ENCODE measurements at places on chromosomes 16 and 17. TPM values are rescaled to one million over a fixed set of nuclear protein-coding genes. Genes with fewer than 3 reads are reported as not detected.

DNA sequence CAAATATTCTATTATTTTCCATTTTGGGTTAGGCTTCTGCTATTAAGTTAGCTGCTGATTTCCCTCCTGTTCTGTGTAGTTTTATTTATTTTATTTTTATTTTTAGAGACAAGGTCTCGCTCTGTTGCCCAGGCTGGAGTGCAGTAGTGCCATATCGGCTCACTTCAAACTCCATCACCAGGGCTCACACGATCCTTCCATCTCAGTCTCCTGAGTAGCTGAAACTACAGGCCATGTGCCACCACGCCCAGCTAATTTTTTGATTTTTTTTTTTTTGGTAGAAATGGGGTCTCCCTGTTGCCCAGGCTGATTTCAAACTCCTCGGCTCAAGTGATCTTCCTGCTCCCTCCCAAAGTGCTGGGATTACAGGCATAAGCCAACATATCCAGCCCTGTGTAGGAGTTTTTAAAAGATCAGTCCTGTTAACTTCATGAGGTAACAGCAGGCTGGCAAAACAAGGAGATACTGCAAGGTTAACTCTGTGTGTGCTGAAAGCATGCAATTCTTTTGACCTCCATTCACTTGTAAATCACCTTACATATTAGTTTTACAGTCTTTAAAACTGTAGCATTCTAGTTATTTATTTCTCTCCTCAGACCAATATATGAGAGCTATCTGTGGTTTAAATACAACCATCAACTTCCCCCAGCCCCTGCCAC lies 63.2 kb downstream of the SSH2 start:
- no peak for DNase-seq

GRCh38 chr16:79599837-79600637 lies 500 bp downstream of the MAF start:
- DNase-seq: no peak

DNA sequence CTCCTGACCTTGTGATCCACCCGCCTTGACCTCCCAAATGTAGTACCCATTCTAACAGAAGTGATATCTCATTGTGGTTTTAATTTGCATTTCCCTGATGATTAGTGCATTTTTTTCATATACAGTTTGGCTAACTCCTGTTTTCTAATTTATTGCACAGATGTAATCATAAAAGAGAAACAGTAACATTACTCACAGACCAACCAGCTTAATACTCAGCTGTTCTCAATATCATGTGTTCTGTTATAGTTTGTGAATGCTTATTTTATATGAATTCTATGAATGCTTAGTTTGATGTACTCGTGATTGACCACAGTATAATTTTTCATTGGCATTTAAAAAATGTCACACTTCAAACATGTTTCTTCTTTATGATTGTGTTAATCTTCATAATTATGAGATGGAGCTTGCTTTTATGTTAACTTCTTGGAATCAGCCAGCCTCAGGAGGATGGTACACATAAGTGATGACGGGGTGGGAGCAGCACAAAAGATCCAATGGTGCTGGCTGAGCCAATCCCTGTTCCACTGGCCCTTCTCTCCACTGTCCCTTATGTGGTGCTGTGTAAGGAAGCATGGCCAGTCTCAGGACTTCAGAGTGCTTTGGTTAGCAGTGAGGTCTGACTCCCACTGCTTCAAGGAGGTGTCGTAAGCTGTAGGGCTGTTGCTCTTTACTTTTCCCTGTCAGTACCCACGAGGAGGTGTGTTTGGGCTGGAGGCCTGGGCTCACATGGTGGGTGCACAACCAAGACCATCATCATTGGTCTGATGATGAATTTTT lies 191.0 kb downstream of the SPECC1 start:
- DNase-seq: no peak

DNA sequence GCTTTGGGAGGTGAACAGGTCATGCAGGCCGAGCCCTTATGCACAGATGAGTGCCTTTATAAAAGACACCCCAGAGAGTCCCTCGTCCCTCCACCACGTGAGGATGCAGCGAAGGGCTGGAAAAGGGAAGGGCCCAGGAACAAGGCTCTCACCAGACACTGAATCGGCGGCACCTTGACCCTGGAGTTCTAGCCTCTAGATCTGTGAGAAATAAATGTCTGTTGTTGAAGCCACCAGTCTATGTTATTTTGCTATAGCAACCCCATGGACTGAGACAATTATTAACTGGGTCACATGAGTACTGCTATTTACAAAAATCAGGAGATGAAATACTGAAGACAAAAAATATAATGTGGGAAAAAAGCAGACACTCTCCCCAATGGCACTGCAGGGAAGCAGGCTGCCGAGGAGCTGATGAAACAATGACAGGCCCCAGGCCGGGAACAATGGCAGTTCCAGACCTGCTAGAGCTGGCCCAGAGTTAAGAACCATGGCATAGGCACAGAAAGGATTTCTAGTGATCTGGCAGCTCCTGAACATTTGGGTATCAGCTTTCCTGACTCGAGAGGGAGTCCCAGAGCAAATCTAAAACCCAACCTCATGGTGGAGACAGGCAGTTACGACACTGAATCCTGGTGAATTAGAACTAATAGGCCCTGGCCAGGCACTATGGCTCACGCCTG lies 17.8 kb upstream of the GGA2 start:
- DNase-seq: no peak

DNA sequence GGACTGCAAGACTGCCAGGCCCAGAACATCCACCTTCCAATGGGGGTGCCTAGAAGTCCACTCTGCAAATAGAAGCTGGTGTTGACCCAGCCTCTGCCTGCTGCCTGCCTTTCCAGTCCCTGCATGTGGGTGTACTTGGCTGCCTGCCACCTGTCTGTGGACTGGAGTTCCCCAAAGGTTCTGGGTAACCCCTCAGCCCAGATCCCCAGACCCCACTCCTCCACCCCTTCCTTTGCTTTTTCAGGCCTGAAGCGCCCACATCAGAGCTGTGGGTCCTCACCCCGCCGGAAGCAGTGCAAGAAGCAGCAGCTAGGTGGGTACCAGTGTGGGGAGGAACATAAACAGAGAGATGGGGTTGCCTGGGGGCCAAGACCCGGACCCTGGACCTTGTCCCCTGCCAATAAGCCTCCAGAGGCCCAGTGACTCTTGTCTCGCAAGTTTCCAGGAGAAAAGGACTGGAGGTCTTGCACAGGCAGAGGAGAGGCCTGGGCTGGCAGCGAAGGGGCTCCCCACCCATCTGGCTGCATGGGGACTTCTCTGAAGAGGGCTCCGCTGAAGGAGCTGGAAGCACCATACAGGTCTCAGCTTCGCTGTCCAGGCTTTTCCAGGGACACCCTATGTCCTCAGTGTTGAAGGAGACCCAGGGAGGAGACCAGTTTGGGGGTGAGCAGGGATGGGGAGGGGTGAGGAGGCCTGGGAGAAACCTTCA lies 34.3 kb downstream of the NLRC5 start:
- DNase-seq: no peak

DNA sequence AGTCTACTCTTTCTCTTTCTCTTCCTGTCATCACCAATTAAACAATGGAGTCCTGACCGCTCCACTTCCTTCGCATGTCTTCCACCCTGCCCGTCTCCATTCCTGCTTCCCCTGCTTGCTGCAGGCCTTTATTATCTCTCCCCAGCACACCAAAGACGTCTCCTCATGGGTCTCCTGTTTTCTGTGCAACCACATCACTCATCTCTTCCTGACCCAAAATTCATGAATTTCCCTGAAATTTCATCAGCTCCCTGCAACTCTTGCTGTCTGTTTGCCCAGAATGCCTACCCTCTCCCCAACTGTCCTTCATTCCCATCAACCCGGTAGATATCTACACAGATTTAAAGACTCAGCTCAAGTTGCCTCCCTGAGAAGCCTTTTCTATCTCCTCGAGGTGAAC lies 76.7 kb upstream of the ALOX12 start:
- DNase-seq: no peak

- peak; percentile 22 for DNase-seq
These were observed 5.0 kb upstream of the CETP start for GRCh38 chr16:56956756-56957155.

- DNase-seq: no peak
These were observed 11.7 kb upstream of the CPPED1 start for GRCh38 chr16:12815361-12815760.

DNA sequence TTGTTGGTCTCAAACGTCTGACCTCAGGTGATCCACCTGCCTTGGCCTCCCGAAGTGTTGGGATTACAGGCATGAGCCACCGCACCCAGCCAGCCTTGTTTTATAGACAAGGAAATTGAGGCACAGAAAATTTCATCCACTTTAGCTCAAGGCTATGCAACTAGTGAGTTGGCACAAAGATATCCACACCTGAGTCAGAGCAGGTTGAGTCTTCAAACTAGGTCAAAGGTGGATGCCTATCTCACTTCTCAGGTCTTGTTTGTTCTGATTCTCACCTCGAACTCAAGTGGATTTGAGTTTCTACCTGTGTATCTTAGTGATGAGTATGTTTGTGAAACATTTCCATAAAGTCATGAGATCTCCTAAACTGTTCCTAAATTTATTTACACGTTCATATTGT lies 35.6 kb upstream of the GAS7 start:
- DNase-seq: no peak

- DNase-seq: no peak
These were observed 8.6 kb upstream of the NFATC3 start for GRCh38 chr16:68076560-68076959.

GRCh38 chr16:68236826-68237242 lies 907 bp upstream of the ESRP2 start:
- DNase-seq: no peak

DNA sequence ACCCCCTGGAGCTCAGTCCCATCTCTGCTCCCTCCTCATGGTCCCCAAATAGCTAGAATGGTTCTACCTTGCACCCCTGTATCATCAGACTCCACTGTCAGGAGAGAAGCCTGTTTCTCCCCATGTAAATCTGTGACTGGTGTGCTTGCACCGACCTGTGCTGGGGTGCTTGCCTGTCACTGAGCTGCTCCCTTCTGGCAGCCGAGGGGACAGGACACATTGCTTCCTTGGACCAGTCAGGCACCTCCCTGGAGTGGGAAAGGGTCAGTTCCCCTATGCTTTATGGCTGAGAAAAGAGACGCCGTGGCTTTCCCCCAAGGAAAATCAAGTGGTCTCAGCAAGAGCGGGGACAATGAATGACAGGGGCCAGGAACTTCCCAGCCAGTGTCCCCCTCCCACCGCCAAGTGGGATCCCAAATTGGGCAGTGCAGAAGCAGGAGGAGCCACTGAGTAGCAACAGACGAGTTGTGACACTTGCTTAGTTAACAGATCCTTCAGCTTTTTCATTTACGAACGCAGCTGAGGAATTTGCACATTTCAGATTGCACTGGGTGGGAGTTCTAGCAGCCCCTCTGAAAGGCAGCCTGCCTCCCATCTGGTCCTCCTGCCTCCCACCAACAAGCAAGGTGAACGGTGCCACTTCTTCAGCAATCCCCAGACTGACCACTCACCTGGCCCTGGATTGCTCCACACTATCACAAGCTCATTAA lies 156.4 kb downstream of the KATNIP start:
- peak; percentile 79 for DNase-seq

- DNase-seq: peak; percentile 47
These were observed 8.9 kb upstream of the RBFOX3 start for GRCh38 chr17:79619636-79620206.

DNA sequence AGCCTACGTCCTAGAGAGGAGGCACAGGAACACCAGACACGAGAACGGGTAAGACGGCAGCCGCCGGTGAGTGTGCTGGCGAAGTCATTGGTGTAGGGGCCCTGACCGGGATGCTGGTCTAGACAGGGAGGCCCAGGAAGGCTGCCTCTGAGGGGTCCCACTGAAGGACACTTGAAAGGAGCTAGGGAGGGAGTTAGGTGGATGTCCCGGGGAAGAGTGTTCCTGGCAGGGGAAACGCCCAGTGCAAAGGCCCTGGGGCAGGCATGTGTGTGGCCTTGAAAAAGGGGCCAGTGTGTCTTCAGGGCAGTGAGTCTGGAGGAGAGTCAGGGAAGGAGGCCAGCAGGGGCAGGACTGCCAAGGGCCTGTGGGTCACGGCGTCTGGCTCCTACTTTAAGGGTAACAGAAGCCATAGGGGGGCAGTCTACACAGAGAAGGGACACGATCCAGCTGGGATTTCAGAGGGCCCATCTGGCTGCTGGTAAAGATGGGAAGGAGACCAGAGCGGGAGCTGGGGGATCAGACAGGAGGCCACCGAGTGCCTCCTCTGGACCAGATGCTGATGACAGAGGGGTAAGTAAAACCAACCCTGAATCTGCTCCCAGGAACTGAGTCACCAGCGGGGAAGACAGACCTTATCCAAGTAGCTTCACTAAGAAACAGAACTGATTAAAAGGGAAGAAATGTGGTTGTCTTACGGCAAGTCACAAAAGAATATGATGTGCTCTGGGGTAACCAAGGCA lies 115.9 kb downstream of the LITAF start:
- no peak for DNase-seq

- DNase-seq: no peak
These were observed 87.8 kb upstream of the CORO6 start for GRCh38 chr17:29710520-29710884.

GRCh38 chr16:71974068-71974818 lies 26.0 kb downstream of the PKD1L3 start:
- no peak for DNase-seq

GRCh38 chr17:38568845-38569510 lies 36.8 kb downstream of the SRCIN1 start:
- no peak for DNase-seq

- no peak for DNase-seq
These were observed 78.9 kb upstream of the FBXO47 start for GRCh38 chr17:39045948-39046679.

- no peak for DNase-seq
These were observed 12.0 kb upstream of the KRT23 start for GRCh38 chr17:40949418-40949817.

GRCh38 chr16:85200471-85201278 lies 88.4 kb upstream of the CIBAR2 start:
- no peak for DNase-seq

DNA sequence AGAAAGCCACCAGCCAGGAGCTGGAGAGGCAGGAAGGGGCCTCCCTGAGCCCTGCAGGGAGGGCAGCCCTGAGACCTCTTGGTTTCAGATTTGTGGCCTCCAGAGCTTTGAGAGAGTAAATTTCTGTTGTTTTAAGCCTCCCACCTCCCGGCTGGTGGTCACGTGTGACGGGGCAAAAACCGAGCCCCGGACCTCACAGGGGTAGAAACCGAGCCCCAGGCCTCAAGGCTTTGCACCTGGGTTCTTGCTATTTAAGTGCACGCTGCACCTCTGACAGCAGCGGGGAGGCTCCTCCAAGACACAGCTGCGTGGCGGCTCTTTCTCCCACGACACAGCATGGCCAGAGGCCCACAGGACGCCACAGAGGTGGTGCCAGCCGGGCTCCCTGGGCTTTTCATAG lies 17.4 kb upstream of the ZC3H18 start:
- no peak for DNase-seq

The TSPOAP1 gene
- 1.3 TPM for total RNA-seq

The MAP2K3 gene
- total RNA-seq: 103 TPM

The RND2 gene
- total RNA-seq: 0.45 TPM

The CDH13 gene
- 18.3 TPM for total RNA-seq

The HBM gene
- not detected for total RNA-seq

The SMIM5 gene
- total RNA-seq: 0.42 TPM

The TTYH2 gene
- total RNA-seq: 5.6 TPM

The DNASE1L2 gene
- 0.39 TPM for total RNA-seq

The GRAPL gene
- total RNA-seq: 5.4 TPM

The ABI3 gene
- total RNA-seq: 12.5 TPM

The KRTAP1-1 gene
- not detected for total RNA-seq

The KRTAP9-4 gene
- not detected for total RNA-seq

The SNAI3 gene
- 1.2 TPM for total RNA-seq

The NEUROD2 gene
- total RNA-seq: not detected

The RFWD3 gene
- 14.7 TPM for total RNA-seq

The TOX3 gene
- total RNA-seq: not detected

The GDPD3 gene
- total RNA-seq: 4.3 TPM
